ENCODE measurements at places on chromosomes 4 and X.

DNA sequence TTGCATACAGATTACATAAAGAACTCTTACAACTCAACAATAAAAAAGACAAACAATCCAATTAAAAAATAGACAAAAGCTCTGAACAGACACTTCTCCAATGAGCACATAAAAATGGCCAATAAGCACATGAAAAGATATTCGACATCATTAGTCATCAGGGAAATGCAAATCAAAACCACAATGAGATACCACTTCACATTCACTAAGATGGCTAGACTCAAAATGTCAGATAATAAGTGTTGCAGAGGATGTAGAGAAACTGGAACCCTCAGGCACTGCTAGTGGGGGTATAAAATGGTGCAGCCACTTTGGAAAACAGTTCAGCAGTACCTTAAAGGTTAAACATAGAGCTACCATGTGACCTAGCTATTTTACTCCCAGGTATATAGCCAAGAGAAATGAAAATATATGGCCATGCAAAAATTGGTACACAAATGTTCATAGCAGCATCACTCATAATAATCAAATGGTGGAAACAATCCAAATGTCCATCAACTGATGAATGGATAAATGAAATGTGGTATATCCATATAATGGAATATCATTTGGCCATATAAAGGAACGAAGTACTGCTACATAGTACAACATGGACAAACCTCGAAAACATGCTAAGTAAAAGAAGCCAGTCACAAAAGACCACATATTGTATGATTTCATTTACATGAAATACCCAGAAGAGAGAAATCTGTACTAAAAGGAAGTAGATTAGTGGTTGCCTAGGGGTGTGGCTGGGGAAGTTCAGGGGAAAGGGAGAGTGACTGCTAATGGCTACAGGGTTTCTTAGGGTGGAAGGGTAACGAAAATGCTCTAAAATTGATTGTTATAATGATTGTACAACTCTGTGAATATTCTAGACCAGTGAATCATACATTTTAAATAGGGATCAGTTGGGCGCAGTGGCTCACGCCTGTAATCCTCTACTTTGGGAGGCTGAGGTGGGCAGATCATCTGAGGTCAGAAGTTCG lies 29.4 kb downstream of the SASH3 start:
- no peak for DNase-seq

- DNase-seq = no peak
Measured at GRCh38 chr4:19880206-19880605, 371.5 kb upstream of the SLIT2 start.

DNA sequence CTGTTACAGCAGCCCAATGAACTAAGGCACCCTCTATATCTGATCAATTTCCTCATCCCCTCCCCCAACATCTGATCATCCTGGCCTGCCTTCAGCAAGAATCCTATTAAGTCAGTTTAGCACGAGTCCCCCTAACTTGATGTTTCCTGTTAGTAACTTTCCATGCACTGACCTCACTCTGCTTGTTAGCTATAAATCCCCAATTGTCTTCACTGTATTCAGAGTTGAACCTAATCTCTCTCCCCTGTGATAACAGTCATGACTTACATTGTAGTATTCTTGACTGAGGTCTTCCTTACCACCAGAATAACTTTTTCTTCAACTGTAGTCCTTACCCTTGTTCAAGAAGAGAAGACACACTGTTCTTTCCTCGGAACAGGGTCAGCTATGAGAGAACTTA lies 8.5 kb downstream of the ANXA5 start:
- DNase-seq = no peak

DNA sequence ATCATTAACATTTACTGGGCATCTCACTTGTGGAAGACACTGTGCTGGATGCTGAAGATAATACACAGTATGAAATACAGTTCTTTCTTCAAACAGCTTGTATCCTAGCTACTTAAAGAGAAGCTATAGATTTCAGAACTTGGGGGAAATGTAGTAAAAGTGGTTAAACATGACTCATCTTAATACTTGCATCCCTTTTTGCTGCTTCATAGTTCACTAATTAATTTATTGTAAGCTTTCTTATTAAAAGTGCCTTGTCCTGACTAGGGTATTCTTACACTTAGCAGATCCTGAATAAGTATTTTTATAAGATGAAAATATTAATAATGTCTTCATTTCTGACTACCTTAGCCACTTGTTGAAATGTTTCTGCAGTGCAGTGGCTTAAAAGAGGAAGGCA lies 132.8 kb upstream of the STIM2 start:
- DNase-seq = no peak

DNA sequence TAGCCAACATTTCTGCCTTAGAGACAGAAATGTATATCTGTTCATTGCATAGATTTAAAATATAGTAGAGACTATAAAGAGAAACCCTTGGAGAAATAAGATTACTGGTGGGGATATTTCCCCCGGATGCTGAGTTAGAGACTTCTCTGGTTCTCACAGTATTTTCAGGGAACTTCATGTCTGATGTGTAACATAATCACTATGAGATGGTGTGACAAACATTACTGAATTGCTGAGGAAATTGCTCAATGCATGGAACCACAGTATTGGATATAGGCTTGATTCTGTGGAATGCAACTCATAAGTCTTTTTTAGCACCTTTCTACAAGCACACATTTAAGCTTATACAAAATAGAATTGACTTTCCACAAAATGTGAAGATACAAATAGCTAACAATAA lies 152.7 kb downstream of the SOWAHB start:
- no peak for DNase-seq

DNA sequence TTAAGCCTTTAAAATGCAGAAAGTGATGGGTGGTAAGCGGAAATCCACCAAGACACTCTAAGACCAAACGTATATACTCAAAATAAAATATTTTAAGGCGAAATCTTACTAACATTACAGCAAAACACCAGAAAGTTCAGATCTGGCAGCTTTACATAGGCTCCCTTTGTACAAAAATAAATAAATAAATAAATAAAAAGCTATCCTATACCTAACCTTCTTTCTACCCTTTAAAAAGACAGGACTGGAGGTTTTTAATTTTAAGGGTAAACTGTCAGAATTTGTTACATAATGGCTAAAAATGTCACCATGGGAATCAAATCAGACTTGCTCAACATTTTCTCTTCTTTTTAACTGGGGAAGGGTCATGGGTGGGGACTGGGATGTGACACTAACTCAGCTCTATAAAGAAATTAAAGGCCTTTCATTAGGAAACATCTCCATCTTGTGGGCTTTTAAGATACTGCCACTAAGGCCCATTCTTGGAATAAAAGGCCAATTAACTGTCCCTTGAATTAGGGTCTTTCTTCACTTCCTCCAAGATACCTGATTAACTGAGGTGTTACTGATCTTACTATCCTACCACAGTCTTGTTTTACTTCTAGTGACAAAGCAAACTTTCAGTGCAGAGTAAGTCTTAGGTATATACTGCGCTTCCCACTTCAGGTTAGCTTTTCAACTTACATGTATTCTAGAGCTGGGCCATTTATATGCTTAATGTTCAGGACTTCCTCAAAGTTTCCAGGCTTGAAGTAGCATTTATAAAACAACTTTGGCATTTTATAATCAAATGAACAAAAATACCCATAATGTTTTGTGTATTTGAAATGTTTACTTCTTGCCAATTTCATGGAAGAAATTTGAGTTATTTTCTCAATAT lies 13.3 kb downstream of the HNRNPD start:
- no peak for DNase-seq

- no peak for DNase-seq
Measured at GRCh38 chr4:36609661-36610060, 328.2 kb downstream of the DTHD1 start.

DNA sequence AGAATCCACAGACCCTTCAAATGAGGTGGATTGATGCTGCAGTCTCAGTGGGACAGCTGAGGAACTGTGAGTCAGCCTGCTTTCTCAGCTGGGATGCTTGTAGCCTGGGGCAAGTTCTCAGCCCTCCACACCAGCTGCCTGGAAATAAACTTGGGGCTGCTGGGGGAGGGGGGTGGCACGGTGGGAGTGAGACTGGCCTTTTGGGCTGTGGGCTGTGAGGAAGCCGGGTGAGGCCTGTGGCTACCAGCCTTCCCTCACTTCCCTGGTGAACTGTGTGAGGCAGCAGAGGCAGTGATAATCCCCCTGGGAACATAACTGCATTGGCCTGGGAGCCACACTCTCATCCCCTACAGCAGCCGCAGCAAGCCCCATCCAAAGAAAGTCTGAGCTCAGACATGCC lies 114.5 kb upstream of the GUCY1A1 start:
- no peak for DNase-seq

DNA sequence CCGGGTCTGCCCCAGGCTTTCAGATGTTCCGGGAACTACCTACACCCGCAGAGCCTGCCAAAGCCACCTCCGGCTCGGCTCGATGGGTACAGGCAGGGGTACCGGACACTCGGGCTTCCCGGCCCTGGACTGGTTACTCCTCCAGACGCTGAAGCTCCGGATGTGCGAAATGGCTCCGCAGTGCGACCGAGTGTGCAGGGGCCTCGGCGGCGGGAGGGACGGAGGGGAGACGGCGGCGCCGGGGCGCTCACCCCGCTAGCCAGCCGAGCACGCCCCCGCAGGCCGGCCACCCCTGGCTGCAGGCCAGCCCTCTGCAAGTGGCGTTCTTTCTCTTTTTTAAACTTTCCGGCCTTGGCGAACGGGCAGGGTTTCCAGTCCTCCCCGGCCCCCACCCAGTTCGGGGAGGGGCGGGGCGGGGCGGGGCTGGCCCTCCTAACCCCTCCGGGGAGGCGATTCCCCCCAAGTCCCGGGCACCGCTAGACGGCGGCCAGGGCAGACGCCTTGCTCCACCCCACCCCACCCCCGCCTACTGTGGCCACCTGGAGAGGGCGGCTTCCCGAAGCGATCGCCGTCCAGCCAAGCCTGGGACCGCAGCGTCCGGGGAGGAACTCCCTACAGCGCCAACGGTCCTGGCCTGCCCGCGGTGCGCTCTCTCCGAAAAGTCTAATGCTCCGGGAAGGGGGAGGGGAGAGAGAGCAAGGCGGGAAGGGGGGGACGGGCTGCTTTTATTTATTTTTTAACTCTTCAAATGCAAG lies 7.5 kb downstream of the BCOR start:
- no peak for DNase-seq

DNA sequence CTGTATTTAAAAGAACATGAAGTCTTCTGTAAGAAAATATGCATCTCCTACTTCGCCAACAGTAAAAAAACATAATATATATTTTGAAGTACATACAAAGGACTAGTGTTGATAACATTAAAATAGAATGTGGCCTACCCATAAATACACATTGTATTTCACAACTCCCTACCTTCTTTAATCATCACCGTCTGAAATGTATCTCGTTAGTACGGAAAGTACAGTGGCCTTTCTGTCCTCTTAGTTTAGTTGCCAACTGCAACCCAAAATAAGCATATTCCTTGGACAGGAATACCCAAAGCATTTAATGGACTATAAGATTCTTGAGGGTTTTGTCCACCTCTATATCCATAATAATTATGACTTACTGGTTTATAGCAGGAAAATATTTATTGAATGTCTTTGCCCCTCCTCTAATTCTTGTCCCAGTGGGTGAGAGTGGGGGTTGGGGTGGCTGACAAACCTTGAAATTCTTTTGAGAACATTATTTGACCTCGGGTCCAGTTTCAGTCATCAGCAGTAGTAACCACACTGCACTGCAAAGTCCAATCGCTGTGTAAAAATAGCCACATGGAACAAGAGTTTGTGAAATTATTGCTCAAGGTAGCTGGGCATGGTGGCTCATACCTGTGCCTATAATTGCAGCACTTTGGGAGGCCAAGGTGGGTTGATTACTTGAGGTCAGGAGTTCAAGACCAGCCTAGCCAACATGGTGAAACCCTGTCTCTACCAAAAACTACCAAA lies 474.5 kb downstream of the KLHL13 start:
- DNase-seq = no peak

DNA sequence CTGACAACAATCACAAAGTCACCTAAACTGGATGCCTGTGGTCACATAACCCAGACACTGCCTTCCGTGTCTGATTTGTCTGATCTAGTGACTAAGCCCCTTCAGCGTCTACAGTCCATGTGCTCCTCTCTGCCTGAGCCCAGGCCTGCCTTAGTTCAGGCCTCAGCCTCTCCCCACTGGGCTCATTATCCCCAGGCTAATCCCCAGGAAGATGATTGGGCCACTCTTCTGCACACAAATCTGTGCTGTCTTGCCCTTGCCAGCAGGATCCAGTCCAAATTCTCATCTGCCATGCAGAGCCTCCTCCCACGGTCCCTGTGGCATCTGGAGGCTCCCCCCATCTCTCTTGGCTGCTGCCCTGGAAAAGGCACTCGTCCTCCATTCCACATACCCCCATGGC lies 96.5 kb downstream of the SLC2A9 start:
- no peak for DNase-seq

GRCh38 chr4:88826771-88827170 lies 129.1 kb upstream of the NAP1L5 start:
- no peak for DNase-seq

DNA sequence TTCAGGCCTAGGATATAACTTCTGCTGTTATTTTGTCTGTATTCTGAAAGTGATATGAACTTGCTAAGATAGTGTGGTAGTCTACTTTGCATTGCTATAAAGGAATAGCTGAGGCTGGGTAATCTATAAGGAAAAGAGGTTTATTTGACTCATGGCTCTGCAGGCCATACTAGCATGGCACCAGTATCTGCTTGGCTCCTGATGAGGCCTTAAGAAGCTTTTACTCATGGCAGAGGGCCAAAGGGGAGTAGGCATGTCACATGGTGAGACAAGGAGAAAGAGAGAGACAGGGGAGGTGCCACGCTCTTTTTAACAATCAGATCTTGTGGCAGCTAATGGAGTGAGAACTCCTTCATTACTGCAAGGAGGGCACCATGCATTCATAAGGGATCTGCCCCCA lies 247.3 kb downstream of the GPAT3 start:
- DNase-seq = no peak

- no peak for DNase-seq
Measured at GRCh38 chr4:82599336-82599735, 37.5 kb upstream of the TMEM150C start.

- DNase-seq = no peak
Measured at GRCh38 chr4:28759064-28759463, 1898.4 kb downstream of the STIM2 start.

DNA sequence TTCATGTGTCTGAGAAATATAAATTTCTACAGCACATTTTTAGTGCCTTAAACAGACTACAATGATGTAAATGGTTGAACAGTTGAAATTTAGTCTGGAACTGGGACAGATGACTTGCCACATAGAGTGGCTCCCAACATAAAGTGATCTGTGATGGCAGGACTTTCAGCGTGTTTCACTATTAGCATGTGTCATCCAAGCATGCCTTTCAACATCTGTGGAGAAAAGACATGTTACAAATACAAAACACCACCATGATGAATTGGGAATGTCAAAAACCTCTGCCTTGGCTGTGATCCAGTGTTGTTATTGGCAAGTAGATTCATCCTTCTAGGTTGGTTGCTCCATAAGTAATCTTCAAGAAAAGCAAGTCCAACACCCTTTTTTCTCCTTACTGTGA lies 348.7 kb downstream of the MAPK10 start:
- no peak for DNase-seq
